Mesothelial cell of epicardium (in vitro differentiated cells): ENCODE measurements at places on chromosomes 12 and 14. TPM values are rescaled to one million over a fixed set of nuclear protein-coding genes. Genes with fewer than 3 reads are reported as not detected.

Gene ARMH4
- 18.8 to 19.8 TPM (median 19.6 TPM) in 3 replicates for total RNA-seq

Gene SYNDIG1L
- total RNA-seq: 0.38 to 0.58 TPM (median 0.38 TPM) in 3 replicates

Gene RNASE7
- 0.29 to 0.66 TPM (median 0.34 TPM) in 3 replicates for total RNA-seq

Gene WSCD2
- 0.13 to 0.32 TPM in 2 of 3 replicates, not detected in the other for total RNA-seq

- no peak for DNase-seq
Measured at GRCh38 chr12:66190519-66191370, 1.7 kb downstream of the IRAK3 start.

- no peak for DNase-seq
Measured at GRCh38 chr14:102568115-102568614, 24.3 kb upstream of the RCOR1 start.

DNA sequence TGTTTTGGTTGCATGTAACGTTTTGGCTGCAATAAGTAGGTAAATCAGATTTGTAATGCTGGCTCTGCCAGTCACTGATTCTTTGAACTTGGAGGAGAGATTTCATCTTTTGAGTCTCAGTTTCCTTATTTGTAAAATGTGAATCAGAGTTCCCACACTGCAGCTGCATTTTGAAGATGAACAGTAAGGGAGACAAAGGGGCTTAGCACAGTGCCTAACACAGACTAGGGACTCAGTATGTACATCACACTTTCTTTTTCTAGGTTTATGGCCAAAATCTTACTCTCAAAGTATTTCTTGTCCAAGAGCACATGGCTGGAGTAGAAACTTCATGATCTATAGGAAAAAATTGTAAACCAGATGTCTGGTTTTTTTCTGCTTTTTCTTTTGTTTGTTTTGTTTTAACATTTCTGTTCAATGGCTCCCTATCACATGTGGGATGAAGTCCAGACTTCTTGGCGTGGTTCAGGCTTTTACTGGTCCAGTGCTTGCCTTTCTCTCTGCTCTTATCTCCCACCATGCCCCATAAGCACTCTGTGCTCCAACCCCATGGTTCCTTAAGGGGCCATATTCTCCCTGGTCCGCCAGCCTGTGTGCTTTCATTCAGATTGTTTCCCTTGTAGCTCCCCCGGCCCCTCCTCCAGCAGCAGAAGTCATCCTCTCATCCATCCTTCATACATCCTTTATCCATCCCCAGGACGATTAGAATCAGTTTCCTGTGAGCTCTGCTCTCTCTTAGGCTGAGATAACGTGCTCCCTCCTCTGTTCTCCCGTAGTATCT, 58.0 kb downstream of the SYNE2 start:
- DNase-seq: no peak
